Liver (tissue), 10 donors: ENCODE measurements at places on chromosomes 13 and 19.
A peak's percentile ranks its signal among the peaks of the same experiment; 100 is the strongest.

GRCh38 chr13:111629926-111630325 is 309.5 kb downstream of the TEX29 start:
- DNase-seq = peak; percentile 8

- no peak for DNase-seq
Observed at GRCh38 chr13:43953370-43953769, 73.7 kb downstream of the LACC1 start.

DNA sequence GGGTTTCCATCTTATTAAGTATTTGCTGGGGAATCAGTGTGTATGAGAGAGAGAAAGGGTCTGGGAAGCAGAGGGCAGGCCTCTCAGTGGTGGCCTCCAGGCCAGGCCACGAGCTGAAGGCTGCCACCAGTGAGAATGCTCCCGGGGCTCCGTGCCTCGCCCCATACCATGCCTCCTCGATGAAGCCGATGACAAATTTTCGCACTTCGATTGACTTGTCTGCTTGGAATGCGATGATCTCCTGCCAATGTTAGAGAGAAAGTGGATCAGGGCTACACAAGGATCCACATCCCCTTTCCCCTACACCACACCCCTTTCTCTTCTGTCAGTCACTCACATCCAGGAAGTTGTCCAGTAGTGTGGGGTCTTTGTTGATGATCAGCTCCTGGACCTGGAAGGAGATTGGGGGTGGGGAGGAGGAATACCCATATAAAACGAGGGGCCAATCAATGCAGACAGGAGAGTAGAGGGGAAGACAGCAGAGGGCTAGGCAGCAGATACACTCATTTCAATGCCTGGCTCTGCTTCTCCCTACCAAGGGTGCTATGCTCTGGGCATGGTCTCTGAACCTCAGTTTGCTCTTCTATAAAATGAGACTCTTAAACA is 10.7 kb downstream of the SYMPK start:
- DNase-seq = no peak

DNA sequence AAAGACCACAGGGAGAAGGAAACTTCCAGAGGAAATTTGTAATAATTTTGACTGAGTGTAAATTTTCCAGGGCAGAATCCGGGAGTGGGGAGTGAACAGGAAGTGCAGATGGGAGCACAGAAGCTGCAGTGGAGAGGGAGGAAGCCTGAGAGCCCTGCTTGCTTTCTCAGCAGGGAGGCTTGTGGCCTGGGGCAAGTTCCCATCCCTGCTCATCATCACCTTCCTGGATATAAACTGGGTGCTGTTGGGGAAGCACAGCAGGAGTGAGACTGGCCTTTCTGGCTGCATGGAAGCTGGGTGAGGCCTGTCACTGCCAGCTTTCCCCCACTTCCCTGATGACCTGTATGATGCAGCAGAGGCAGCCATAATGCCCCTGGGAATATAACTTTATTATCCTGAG is 532.9 kb downstream of the SLITRK6 start:
- DNase-seq = no peak

DNA sequence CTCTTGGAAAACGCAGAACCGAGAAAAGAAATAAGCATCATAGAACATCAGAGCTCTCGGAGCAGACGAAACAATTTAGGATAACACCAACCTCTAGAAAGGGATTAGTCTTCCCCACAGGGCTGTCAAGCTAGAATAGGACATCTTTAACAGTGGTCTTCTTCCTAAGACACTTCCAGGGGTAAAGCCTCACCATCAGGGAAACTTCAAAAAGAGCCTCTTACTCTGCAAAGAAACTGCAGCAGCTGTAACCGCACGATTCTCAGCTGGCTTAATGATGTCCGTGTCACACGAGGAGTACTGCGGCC is 642 bp downstream of the ZNF571 start:
- no peak for DNase-seq

- no peak for DNase-seq
Observed at GRCh38 chr13:71030784-71031183, 836.2 kb downstream of the DACH1 start.

GRCh38 chr13:42394711-42395085 is 122.7 kb downstream of the AKAP11 start:
- DNase-seq = no peak

DNA sequence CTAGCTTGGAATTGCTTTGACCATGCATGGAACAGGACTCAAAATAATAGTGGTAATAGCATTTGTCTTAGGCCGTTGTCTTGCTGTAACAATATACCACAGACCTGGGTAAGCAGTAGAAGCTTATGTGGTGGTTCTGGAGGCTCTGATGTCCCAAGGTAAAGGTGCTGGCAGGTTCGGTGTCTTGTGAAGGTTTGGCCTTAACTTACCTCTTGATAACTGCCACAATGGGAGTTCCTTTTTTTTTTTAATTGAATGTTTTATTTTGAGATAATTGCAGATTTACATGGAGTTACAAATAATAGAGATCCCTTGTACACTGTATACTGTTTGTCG is 5.8 kb downstream of the RPL21 start:
- no peak for DNase-seq

DNA sequence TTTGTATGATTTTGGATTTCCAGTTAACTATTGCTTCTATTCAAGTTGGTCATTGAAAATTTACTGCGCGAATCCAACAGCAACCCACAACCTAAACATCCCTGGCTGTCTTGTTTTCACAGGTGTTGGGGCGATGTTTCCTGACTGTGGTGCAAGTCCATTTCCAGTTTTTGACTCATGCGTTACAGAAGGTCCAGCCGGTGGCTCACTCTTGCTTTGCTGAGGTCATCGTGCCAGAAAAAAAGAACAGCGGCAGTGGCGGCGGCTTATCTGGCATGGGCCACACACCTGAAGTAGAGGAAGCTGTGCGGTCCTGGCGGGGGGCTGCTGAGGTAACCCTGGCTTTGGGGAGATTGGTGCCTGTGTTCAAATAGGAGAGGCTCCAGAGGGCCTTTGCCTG is 45.2 kb upstream of the GPI start:
- DNase-seq = no peak

GRCh38 chr19:8416796-8417195 is 3.7 kb downstream of the MARCHF2 start:
- DNase-seq = no peak

GRCh38 chr13:71789693-71790329 is 77.2 kb downstream of the DACH1 start:
- no peak for DNase-seq

DNA sequence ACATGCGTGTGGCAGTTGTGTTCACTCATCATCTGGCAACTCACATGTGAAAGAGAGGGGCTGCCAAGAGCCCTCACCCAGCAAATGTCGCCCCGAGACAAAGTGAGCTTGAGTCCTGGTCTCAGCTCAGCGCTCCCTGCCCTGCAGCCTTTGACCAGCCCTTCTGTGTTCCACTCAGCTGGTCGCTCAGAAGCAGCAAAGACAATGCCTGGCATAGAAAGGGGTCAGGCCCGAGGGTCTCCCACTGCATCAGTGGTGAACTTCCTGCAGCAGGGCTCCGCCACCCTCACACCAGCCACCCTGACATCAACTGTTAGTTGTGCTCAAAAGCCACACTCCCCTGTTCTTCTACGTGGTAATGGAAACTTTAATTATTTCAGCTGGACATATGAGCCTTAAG is 68.0 kb downstream of the SLC7A1 start:
- DNase-seq = no peak

- DNase-seq = no peak
Observed at GRCh38 chr13:73608711-73609485, 525.3 kb downstream of the KLF12 start.

DNA sequence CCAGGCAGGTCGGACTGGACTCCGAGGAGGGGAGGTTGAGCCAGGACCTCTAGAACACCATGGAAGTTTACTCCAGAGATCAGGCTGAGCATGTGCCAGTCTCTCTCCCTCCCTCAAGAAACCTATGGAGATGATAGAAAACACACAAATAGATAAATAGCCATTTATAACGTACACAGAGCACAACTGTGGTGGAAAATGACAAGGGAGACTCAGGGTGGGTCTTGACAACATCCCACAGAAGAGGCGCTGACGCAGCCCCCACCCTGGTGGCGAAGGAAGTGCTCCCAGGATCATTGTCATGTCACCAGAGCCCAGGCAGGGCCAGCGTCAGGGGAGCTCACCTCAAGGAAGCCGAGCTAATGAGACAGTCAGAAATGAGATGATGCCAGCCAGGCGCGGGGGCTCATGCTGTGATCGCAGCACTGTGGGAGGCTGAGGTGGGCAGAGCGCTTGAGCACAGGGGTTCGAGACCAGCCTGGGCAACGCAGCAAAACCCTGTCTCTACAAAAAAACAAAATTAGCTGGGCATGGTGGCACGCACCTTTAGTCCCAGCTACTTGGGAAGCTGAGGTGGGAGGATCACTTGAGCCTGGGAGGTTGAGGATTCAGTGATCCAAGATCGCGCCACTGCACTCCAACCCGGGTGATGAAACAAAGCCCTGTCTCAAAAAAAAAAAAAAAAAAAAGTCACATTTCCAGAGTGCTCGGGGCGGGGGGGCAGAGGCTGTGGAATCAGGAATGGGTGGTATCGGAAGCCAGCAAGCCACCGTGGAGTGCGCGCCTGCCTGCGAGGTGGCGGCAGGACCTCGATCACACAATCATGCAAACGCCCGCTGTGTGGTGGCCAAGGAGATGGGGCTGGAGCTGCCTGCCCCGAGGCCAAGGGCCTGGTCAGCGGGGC is 178.4 kb downstream of the KDM4B start:
- DNase-seq = no peak

DNA sequence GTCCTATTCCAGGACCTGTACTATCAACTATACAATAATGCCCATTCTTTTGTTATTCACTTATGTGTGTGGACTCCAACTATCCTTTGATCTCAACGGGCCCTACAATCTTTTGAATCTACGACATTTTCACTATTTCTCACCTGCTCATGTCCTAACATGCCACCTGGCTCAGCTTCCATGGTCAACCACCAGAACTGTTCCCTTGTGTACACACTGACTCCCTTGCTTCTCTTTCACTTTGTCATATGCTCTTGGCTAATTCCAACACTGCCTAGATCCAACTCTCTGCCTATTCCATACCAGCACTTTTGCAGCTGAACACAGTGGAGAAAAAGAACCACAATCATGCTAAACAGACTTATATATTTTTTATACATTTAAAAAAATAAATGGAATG is 53.1 kb downstream of the MICU2 start:
- no peak for DNase-seq

- no peak for DNase-seq
Observed at GRCh38 chr13:52374389-52374788, 31.6 kb downstream of the THSD1 start.

- no peak for DNase-seq
Observed at GRCh38 chr19:1633269-1633826, 19.1 kb downstream of the TCF3 start.

GRCh38 chr13:98307463-98308085 is 130.5 kb upstream of the RNF113B start:
- no peak for DNase-seq

GRCh38 chr13:46339035-46339666 is 47.9 kb downstream of the RUBCNL start:
- DNase-seq = no peak

GRCh38 chr19:42134535-42135070 is 2.4 kb upstream of the POU2F2 start:
- DNase-seq = no peak

- no peak for DNase-seq
Observed at GRCh38 chr13:59230484-59231264, 933.1 kb downstream of the DIAPH3 start.

- DNase-seq = no peak
Observed at GRCh38 chr13:93217721-93218261, 8.8 kb upstream of the GPC6 start.

- no peak for DNase-seq
Observed at GRCh38 chr13:52975161-52975560, 53.5 kb upstream of the OLFM4 start.

GRCh38 chr19:37221136-37221535 is 3.1 kb downstream of the ZNF383 start:
- no peak for DNase-seq

GRCh38 chr13:41641429-41641828 is 184.1 kb downstream of the RGCC start:
- DNase-seq = no peak

- DNase-seq = no peak
Observed at GRCh38 chr13:43445668-43446067, 341.1 kb downstream of the ENOX1 start.

GRCh38 chr13:68927387-68928026 is 1180.1 kb upstream of the ATXN8OS start:
- DNase-seq = no peak

GRCh38 chr13:32285633-32285965 is 29.6 kb downstream of the ZAR1L start:
- no peak for DNase-seq

GRCh38 chr13:26977541-26977940 is 194.1 kb downstream of the USP12 start:
- no peak for DNase-seq

GRCh38 chr13:97723655-97724054 is 229.8 kb upstream of the IPO5 start:
- no peak for DNase-seq

DNA sequence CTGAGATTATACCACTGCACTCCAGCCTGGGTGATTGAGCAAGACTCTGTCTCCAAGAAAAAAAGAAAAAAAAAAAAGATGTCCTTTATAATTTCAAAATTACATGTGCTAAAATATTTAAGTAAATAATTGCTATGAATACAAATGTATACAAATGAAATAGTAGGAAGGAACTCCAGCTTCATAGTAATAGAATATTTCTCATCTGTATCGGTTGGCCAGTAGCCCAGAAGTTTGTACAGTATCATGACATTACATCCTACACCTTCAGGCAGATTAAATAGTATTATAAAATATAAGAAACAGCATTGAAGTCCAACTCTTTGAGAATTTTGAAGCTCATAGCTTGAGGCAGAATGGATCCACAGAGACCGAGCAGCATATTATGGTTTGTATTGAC is 36.5 kb upstream of the CLDN10 start:
- no peak for DNase-seq

DNA sequence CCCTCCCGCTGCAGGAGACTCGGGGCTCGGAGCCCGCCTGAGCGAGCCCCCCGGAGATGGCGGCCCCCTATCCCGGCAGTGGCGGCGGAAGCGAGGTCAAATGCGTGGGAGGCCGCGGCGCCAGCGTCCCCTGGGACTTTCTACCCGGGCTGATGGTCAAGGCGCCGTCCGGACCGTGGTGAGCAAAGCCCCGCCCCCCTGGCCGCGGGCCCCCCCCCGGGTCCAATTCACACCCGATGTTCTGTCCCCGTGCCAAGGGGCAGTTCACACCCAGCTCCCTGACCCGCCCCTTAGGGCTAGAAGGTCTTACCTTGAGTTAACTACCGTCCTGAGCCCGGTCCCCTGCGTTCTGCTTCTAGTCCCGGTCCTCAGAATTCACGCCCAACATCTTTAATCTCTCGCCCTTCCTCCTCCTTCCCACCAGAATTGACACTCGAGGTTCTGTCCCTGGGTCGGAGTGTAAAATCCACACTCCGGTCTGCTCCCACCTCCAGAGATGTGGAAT is 1.4 kb downstream of the NPAS1 start:
- DNase-seq = no peak

DNA sequence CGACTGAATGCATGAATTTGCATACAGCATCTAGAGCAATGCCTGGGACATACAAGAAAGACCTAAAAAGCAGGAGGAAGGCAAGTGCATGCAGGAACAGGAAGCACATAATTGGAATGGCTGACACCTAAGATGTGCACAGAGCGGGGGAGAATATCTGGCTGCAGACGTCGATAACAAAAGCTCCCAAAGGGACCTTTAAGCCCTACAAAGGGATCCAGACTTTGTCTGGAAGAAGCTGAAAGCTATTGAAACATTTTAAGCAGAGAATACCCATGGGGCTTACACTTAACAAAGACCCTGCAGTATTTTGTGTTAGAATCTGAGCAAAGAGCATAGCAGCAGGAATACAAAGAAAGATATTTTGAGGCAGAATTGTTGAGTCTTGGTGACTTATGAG is 107.4 kb upstream of the CLDN10 start:
- DNase-seq = no peak

- no peak for DNase-seq
Observed at GRCh38 chr13:90188351-90188636, 1159.2 kb upstream of the MIR17HG start.
